IPS DF 6.9 (cell line): ENCODE measurements at places on chromosomes 5 and 9.

GRCh38 chr9:117160254-117160653, 254.6 kb downstream of the ASTN2 start:
- H3K4me3 ChIP-seq = no peak overlapping the region
- no peak for DNase-seq
- no peaks in the 10 kb centered on the region for H3K4me1 ChIP-seq
- H3K27me3 ChIP-seq = no peaks in the 10 kb centered on the region
- H3K36me3 ChIP-seq = no peaks in the 10 kb centered on the region

GRCh38 chr9:74517188-74517587, 20.1 kb downstream of the RORB start:
- no peaks in the 10 kb centered on the region for H3K27me3 ChIP-seq
- H3K4me1 ChIP-seq = no peaks in the 10 kb centered on the region
- no peak overlapping the region for H3K4me3 ChIP-seq
- no peak overlapping the region for H3K27ac ChIP-seq
- no peak for DNase-seq
- H3K36me3 ChIP-seq = no peaks in the 10 kb centered on the region

- no peaks in the 10 kb centered on the region for H3K36me3 ChIP-seq
- DNase-seq = no peak
- H3K27ac ChIP-seq = no peak overlapping the region
- H3K4me1 ChIP-seq = no peaks in the 10 kb centered on the region
Measured at GRCh38 chr9:91784673-91785446, 165.2 kb downstream of the ROR2 start.

- peak overlapping the region; percentile 97 for H3K4me3 ChIP-seq
- no peak overlapping the region for H3K27ac ChIP-seq
- no peak for DNase-seq
Measured at GRCh38 chr9:79572608-79573411, 1.0 kb downstream of the TLE4 start.

DNA sequence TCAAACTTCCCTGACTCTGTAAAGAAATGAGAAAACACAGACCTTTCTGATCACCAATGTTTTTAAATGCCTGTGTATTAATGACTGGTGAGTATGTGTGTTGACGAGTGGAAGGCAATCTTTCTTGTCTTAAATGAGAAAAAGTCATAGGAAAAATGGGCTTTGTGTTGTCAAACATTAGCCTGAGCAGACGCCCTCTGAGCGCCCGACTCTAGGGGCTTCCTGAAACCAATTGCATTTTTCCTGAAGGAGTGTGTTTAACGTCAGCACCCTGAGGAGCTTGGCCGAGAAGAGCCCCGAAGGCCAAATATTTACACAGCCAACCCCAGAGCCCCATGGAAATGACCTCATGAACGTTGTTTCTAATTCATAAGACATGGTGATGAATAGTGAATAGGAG, 154.3 kb downstream of the PHF2 start:
- H3K4me1 ChIP-seq = no peaks in the 10 kb centered on the region
- no peaks in the 10 kb centered on the region for H3K36me3 ChIP-seq
- DNase-seq = no peak
- H3K27ac ChIP-seq = no peak overlapping the region
- H3K27me3 ChIP-seq = no peaks in the 10 kb centered on the region

DNA sequence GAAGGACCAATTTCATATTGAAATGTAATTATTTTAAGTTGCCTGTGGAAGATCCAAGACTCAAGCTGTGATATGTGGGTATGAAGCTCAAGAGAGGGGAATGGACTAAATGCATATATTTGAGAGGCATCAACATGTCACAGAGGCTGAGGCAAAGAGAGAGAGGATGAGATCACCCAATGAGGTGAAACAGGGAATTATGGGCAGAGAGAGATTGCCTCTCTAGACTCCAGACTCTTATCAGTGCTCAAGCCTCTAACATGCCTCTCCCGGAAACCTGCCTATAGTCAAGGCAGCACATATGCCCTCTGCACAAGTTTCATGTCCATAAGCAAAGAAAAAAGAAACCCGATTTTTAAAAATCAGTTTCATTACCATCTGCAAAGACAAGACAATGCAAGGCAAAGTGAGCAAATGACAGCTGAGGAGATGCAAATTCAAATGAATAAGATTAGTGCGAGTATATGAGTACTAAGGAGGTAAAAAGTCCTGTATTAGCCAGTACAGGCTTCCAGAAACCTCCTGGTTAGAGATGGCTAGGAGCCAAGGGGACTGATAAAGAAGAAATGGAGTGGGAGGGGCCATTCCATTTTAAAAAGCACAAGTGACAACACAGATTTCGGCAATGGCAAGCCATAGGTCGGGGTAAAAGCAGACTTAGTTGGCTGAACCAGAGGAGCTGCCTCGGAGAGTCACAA, 9.4 kb downstream of the APTX start:
- no peak for DNase-seq
- H3K36me3 ChIP-seq = peaks cover 10% of the 10 kb centered on the region; the same call in 1 of the 2 replicates
- H3K27ac ChIP-seq = no peak overlapping the region
- H3K27me3 ChIP-seq = no peaks in the 10 kb centered on the region

DNA sequence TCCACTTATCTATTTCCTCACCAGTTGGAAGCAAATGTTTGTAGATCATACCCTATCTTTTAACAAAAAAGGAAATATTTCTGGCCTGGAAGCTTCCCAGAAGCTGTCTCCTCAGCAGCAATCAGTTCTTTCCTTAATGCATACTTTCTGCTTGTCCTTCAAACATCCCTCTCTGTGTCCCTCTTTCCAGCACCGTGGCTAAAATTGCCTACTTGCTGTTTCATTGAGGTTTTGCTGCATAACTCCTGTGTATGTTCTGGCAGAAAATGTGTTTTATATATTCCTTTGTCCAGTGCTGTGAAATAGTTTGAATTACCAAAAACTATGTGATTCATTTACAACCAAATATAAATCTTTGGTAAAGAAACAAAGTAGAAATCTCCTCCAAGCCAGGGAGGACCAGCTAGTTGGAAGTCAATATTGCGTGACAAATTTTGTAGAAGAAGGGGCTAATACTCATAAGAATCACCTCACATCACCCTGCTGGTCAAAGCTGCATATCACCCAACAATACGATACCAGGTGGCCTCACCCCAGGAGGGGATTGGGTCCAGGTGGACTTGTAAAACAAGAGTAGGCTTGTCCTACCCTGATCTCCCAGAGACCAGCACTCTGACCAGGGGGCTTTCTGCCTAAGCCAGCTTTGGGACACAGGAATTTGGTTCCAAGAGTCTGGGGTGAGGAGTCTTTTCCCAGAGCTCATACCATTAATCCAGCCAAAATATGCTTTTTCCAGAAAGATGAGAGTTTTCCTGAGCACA, 198.4 kb upstream of the SNX2 start:
- H3K4me3 ChIP-seq = no peak overlapping the region
- peaks cover 4% of the 10 kb centered on the region; the same call in 1 of the 2 replicates for H3K4me1 ChIP-seq
- H3K36me3 ChIP-seq = no peaks in the 10 kb centered on the region
- H3K27me3 ChIP-seq = no peaks in the 10 kb centered on the region

DNA sequence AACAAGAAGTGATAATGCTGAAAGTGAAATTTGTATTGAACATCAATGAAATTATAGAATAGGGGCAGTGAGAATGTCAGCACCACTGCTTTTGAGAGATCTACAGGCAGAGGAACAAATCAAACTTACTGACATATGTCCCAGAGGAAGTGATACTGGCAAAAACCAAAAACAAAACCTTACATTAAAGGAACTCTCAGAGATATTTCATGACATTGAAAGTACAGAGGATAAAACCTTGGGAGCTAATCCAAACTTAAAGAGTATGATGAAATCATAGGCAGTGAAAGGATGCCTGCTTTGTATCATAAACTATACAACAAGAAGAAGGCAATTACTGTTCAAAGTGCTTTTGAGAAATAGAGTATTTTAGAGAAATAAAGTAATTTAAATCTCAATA, 90.4 kb upstream of the SV2C start:
- no peak overlapping the region for H3K27ac ChIP-seq
- no peak overlapping the region for H3K4me3 ChIP-seq
- H3K27me3 ChIP-seq = no peaks in the 10 kb centered on the region; the same call in 1 of the 2 replicates
- DNase-seq = no peak
